ENCODE measurements at places on chromosomes 16 and 17. TPM values are rescaled to one million over a fixed set of nuclear protein-coding genes. Genes with fewer than 3 reads are reported as not detected.

Gene ST6GALNAC1
- polyA plus RNA-seq, result 3.4 TPM

Gene HOXB1
- not detected for polyA plus RNA-seq

Gene TMEM238L
- not detected for polyA plus RNA-seq

Gene BCL7C
- polyA plus RNA-seq, result 30.5 TPM

Gene CCNF
- polyA plus RNA-seq, result 0.93 TPM

Gene TRAPPC2L
- 37.5 TPM for polyA plus RNA-seq

Gene IST1
- polyA plus RNA-seq, result 92.1 TPM

Gene AARSD1
- polyA plus RNA-seq, result 125 TPM

Gene CAVIN1
- polyA plus RNA-seq, result 131 TPM

Gene NHLRC4
- polyA plus RNA-seq, result 0.59 TPM

Gene PRKCB
- polyA plus RNA-seq, result 0.37 TPM

Gene TMEM88
- 298 TPM for polyA plus RNA-seq

Gene ABCA8
- 10.1 TPM for polyA plus RNA-seq

Gene IKZF3
- 0.06 TPM for polyA plus RNA-seq

Data from heart right ventricle (tissue), 16 donors.